Stimulated activated naive CD4-positive, alpha-beta T cell treated with Interleukin-2 at 50 U/mL for 16 hours (primary cell): ENCODE measurements at places on chromosomes 16 and 17.

GRCh38 chr16:8492690-8493089 is 97.6 kb downstream of the TMEM114 start:
- no peak for DNase-seq

- DNase-seq = no peak
Measured at GRCh38 chr17:50498021-50498874, 10.0 kb upstream of the MYCBPAP start.

GRCh38 chr17:49817993-49818392 is 29.5 kb downstream of the KAT7 start:
- peak; percentile 28 for DNase-seq

DNA sequence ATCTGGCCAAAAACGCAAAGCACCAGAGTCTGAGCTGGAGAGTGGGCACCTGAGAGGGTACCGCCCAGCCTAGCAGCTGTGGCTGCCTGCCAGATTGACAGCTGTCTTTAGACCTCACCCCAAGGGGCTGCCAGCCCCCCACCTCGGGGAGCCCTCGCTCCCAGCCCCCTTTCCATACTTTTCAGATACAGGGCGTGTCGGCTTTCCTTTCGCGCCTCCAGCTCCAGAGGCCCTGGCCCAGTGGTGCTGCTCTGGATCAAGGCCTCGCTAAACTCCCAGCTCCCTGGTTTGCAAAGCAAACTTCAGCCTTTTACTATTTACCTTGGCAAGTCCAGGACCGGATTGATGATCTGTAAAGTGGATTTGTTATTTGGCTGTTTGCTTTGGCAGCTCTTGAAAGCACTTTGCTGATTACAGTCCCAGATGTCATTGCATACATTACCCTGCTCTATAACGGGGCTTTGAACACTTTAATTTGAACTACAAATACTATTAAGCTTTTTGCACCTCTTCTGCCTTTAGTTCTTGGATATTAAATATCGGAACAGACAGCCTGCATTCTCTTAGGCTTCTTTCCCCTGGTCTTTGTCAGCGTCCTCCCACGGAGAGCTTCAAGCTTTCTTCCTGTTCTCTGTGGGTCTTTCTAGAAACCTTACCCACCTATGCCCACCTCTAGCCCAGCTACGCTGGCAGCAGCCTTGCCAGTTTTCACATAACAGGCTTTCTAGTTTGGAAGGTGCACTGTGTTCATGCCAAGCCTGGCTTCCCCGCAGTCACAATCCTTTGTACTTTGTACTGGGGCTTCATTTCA is 63.6 kb upstream of the TBX2 start:
- no peak for DNase-seq

DNA sequence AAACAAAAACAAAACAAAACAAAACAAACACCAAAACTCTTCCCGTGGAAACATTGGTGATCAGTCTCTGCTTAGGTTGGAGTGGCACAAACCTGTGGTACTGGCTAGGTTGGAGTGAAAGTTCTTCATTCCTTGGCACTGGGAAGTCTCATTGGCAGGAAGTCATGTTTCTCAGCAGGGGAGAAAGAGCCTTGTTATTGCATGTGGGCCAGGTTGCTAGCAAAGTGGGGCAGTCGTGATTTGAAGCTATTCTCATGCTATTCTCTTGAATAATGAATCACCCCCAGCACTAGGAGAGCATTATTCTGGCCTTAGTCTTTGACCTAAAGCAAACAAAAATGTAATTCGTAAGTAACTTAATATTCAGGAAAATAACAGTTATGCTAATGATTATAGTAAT is 24.3 kb upstream of the B4GALNT2 start:
- DNase-seq = no peak

GRCh38 chr17:75707079-75707571 is 14.1 kb upstream of the ITGB4 start:
- no peak for DNase-seq

GRCh38 chr17:8080799-8081219 is 6.7 kb downstream of the ALOX12B start:
- DNase-seq = no peak

DNA sequence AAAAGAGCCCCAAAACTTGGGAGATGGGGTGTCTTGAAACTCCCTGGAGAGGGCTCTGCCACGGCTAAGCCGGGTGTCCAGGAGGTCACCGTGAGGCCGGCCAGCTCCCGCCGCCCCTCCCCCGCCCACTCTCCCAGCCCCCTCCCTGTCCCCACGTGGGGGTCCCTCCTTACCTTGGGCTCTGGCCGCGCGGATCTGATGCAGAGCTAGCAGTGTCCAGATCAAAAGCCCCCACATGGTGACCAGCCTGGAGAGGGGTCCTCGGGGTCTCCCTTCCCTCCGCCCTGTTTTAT is 447 bp downstream of the SDK2 start:
- DNase-seq = no peak

DNA sequence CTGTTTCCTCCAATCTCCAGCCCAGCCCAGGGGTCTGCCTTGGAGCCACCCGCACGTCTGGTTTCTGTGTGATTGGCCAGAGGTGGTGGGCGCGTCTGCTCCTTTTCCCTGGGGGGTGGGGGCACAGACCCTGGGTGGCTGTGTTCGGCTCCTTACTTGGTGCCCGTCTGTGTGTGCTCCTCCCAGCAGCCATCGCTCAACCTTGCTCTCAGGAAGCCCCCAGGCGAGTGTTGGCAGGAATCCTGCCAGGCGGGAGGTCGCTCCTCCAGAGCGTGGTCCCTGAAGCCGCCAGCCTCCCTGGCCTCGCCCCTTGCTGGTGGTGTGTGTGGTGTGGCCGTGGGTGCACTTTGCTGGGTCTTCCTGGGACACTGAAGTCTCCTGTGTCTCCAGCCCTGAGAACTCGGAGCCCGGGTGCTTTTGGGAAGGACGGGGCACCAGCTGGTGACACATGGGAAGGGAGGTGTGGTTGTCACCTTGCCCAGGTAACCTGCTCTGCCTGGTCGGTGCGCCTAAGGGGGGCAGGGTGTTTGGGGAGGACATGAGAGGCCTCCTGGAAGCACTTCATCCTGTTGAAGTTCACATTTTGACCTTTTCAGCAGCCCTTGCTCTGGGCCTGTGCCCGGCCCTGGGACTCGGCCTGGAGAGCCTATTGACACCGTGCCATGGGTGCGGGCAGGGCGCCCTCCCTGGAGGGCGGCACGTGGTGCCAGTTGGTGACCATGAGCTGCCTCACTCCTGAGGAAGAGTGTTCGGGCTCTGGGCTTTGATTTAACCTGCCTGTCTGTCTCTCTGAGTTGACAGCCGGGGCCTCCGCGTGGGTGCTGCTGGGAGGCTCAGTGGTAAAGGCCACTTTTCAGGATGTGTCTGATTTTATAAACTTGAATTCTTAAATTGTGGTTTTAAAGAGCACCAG is 49.0 kb upstream of the ZNF750 start:
- DNase-seq = no peak

DNA sequence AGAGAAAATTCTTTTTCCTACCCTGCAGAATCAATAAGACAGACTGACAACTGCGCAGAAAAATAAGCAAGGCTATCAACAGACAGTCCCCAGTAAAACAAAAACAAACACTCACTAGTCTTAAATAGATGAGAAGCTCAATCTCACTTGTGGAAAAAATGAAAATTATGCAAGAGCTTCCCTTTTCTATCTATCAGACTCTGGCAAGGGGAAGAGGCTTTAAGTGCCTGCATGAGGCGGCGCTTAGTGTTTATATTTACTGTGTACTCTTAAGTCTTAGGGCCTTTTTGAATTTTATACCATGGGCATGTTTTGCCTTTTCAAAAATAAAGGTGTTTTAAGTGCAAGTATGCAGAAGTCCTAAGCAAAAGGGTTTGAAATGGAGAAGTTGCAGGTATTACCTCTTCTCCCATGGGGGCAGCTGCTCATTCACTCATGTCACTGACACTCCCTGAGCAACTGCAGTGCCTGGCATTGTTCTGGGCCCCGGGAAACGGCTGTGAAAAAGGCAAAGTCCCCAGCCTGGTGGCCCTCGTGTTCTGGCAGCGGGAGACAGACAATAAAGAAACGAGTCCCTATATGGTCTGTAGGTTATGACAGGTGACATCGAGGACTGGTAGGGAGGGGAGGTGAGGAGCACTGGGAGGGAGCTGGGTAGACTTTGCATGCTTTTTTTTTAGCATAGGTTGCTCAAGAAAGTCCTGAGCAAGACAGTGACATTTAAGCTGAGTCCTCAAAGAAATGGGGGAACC is 35.2 kb downstream of the HSBP1 start:
- no peak for DNase-seq
